Stimulated activated CD4-positive, alpha-beta T cell treated with anti-CD3 and anti-CD28 coated beads, Interleukin-1b, Interleukin-23, amount 100 ng/mL, for 1 hour (primary cell): ENCODE measurements at places on chromosomes 2 and 18.

DNA sequence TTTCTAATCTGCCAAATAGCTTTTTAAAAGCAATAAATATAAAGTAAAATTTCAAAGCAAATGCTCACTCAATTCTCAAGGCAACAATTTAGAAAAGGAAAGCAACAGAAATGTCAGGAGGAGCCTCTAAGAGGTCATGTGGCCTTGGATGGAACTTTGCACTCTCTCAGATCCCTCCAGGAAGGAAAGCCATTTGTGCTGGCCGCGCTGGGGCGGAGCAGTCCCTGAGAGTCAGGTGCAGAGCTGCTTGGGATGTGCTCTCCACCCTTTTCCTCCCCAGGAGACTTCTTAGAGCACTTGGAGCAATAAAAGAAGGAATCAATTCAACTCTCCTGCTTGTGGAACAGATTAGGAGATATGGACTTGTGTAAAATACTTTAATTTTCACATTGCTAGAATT is 379.8 kb upstream of the LINC00305 start:
- DNase-seq = no peak

DNA sequence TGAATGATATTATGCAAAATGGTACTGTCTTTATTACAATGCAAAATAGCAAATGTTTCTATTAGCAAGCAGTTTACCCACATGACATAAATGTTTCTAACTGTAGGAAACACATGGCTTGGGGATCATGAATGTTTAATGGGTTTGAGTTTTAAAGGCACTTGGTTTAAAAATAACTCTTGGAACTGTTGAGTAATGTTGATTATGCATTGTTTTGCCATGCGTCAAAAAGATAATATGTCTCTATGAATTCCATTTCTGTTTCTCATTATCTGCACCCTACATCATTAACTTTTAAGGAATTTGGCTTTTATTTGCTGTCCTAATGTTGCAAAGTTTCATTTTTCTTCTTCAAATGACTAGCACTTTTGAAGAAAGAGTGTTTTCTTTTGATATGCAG is 1355.5 kb downstream of the SUCLG1 start:
- DNase-seq = no peak

DNA sequence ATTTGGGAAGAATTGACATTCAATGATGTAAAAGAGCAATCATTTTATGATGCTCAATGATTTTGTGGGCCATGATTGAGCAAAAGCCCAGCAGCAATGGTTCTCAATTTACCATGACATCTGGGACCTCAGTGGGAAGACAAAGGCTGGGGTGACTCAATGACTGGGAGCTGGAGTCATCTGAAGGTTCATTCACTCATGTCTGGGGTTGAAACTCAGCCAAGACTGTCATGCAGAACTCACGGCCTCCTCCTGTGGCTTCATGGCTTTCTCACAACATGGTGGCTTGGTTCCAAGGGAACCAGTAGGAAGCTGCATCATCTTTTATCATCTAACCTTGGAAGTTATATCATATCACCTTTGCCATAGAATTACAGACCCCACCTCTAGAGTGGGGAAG is 45.1 kb upstream of the CD226 start:
- no peak for DNase-seq

- DNase-seq = no peak
These were observed 93.6 kb downstream of the SCN9A start for GRCh38 chr2:166282154-166282553.

DNA sequence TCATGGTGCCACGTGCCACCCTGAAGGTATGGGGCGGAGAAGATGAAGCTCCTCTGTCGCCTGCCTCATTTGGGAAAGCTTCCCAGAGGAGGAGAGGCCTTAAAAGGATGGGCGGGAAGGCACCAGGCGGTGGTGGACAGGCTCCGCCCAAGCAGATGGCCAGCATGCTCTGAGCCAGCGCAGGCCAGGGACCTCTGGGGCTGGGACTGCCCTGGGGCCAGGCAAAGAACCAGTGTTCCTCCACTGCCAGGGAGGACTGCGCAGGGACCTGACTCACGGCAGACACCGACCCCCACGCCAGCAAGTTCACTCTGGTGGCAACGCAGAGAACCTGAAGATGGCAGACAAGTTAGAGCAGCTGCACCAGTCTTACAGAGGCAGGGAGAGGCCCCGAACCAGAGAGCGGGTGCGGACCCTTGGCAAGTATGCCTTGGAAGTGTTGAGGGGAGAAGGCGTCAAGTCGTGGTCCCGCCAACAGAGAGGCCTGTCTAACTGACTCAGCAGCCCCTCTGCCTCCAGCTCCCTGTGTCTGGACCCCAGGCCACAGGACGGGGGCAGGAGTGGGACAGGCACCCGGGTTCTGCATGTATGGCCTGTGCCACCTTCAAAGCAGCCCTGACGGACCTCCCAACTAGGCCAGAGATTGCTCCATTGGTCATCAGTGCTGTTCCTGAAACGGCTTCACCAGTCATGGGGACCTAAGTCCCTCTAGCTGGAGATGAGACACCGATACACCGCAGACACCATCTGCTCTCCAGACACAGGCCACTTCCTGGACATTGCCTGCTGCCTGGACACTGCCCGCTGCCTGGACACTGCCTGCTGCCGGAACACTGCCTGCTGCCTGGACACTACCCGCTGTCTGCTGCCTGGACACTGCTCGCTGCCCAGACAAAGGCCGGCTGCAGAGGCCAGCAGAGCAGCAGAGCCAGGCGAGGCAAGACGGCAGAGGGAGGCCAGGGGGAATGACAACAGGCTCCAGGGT is 124.7 kb downstream of the HDAC4 start:
- DNase-seq = no peak

- DNase-seq = peak; percentile 37
These were observed 21.7 kb downstream of the LBH start for GRCh38 chr2:30252723-30253701.

DNA sequence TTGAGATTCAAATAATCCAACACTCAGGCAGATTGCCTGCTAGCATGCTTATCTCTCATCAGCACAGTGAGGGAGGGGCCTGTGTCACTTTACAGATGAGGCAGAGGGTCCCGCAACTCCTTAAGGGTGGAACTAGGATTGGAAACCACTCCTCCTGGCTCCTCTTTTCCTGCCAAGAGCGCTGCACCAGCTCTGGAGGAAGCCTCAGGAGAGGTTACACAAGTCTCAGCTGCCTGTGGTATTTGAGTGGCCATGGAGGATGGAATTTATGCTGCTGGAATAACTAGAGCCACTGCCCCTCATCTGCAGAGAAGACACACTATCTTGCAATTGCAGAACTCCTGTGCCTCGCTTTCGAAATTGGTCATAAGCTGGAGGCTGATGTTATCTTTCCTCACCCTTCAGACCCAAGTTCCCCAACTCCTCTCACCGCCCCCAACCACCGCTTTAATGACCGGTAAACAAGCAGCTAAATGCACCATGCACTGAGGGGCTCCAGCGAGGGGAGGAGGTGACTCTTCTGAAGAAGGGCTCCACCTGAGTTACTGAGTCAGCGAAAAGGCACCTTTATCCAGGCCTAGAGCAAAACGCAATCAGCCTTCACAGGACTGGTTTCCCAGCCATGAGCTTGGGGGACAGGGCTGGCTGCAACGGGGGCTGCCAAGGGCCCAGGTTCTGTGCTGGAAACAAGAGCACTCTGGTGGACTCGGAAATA is 245.8 kb downstream of the SOX11 start:
- no peak for DNase-seq

DNA sequence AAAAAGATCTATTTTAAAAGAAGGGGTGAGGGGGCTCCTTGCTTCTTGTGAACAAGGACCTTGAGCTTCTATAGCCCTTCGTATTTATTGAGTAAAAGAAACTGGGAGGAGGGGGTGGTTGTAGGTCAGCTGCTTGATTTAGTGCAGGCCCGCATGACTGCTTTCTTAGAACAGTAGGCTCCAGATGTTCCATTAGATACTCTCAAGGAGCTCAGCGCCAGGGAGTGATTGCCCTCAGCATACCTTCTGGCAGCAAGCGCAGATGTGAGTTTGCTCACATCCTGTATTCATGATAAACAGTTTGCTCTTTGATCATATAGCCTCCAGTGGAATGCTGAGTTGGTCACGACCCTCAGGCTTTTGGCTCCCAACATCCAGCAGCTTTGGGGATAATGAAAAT is 108.9 kb upstream of the XPO1 start:
- DNase-seq = no peak

GRCh38 chr18:13067124-13067523 is 76.0 kb downstream of the CEP192 start:
- no peak for DNase-seq

- DNase-seq = no peak
These were observed 270.9 kb downstream of the TWIST2 start for GRCh38 chr2:239118675-239119211.

GRCh38 chr2:27221166-27221565 is 4.0 kb downstream of the CAD start:
- no peak for DNase-seq

GRCh38 chr2:203626952-203627681 is 79.3 kb upstream of the CD28 start:
- DNase-seq = no peak

DNA sequence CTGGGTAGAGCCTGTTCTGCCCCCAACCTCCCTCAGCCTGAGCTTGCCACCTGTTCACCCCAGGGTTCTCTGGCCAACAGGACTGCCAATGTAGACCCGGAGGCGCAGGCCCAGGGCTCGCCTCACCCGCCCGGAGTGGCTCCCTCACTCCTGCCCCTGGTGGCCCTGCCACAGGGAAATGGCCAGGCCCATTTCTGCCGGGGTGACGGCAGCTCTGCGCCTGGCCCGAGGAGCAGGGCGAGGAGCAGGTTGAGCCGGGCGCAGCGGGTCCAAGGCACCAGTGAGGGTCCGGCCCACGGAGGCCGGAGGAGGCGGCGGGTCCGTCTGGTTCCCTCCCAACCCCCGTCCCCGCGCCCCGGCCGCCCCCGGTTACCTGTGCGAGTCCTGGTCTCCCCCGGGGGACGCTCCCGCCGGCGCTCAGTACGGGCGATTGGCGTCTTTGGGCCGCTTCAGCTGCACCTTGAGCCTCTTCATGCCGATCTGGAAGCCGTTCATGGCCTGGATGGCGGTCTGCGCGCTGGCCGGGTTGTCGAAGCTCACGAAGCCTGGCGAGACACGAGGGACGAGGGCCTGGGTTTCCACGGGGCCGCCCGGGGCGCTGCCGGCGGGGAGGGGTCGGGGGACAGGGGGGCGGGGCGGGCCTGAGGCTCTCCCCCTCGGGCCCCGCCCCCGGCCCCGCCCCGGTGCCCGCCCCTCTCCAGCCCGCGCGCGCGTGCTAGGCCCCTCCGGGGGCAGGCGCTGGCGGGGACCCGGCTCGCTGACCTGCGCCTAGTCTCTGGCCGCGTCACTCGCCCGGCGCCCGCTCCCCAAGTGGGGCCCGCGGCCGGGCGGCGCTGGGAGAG is 312.0 kb downstream of the CELF4 start:
- DNase-seq = no peak

GRCh38 chr18:78740876-78741275 is 238.7 kb upstream of the SALL3 start:
- no peak for DNase-seq

GRCh38 chr2:7956126-7956689 is 725.6 kb upstream of the ID2 start:
- DNase-seq = no peak

GRCh38 chr18:75581336-75582131 is 154.0 kb upstream of the SMIM21 start:
- DNase-seq = no peak

GRCh38 chr18:69490072-69490471 is 89.4 kb downstream of the DOK6 start:
- no peak for DNase-seq

- no peak for DNase-seq
These were observed 33.1 kb upstream of the NPC1 start for GRCh38 chr18:23619388-23619881.

DNA sequence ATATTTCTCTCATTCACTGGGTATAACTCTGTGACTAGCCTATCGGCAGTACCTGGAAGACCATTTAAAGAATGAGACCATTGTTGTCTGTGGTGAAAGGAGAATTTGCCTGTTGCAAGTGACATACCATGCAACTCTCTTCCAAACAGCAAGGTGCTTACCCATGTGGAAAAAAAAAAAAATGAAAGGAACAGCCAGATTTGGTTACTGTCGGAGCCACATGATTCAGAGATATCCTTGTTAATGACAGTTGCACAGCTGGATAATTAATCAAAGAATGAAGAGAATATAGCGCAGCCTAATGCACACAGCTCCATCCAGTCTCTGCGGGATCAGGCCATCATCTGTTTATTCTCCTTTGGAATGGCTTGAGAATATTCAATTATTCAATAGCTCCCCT is 141.8 kb downstream of the HRH4 start:
- no peak for DNase-seq

DNA sequence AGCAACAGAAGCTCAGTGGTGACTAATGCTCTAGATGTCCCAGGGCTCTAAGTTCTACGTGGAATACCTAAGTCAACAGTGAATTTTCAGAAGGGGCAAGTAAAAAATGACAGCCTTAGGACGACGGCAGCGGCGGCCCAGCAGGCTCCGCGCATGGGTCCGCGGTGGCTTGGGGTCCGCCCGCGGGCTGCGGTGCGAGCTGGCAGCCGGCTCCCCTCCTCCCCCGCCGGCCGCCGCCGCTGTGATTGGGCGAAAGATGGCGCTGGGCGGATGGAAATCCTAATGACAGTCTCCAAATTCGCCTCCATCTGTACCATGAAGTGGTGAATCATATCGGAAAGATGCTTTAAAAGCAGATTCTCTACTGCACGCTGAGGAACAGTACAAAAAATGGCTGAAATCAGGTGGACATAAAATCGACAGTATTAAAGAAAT is 74.7 kb downstream of the HNRNPLL start:
- no peak for DNase-seq

GRCh38 chr2:136032192-136032591 is 46.8 kb upstream of the DARS1 start:
- DNase-seq = no peak

- DNase-seq = no peak
These were observed 84.1 kb upstream of the MGAT5 start for GRCh38 chr2:134169788-134170187.

GRCh38 chr2:102391565-102391964 is 31.4 kb upstream of the IL18RAP start:
- DNase-seq = no peak

DNA sequence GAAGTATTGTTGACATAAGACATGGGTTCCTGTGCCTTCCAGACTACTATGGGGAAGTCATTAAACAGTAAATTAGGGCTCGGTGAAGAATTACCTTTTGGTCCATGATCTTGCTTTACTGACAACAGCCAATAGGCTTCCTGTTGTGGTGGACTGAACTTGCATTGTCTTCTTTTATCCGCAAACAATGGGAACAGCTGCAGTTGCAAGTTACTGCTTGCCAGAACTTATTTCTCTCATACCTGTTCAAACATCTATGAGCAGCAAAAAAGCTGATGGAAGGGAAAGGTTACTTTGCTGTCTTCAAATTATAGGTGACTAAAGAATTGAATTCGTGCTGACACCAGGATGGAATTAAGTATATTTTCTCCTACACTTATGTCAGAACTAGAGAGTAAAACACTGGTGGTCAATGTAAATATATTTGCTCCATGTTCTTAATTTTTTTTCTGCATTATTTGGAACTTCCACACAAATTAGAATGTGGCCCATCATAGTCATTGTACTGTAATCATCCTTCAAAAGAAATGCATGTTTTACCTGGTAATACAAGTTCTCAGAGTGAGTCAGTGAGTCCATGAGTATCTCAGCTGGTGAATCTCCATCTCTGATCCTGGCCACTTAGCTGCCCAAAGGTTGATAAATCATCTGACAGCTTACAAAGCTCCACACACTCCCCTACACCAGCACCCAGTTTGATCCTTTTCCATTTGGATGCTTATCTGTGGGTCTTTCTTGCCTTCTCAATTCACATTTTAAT is 37.3 kb upstream of the RNF152 start:
- DNase-seq = no peak

GRCh38 chr2:232438091-232438490 is 17.9 kb upstream of the ALPI start:
- no peak for DNase-seq

GRCh38 chr18:74522635-74523548 is 11.4 kb upstream of the CNDP1 start:
- no peak for DNase-seq
